Activated CD4-positive, alpha-beta T cell treated with anti-CD3 and anti-CD28 coated beads, Interleukin-10, Interleukin-2, amounts not matched to agents 100 ng/mL and 50 ng/mL, durations not matched to agents 16 hours and 8 hours (primary cell): ENCODE measurements at places on chromosomes 2 and 18.

DNA sequence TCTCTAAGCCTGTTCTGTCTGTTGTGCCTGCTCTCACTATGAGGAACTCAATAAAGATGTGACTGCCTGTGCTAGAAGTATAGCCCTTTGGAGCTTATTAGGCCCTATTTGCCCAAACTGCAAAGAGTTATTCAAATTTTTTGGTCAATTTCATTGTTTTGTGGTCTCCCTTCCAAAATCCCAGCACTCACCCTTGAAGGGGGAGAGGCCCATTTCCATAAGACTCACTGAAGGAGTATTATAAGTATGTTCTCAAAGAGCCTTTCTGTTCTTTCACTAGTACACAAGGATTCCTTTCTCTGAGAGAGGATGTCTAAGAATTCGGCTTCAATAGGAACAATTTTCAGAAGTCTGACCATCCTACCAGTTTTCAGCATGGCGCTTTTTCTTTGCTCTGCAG is 641.9 kb upstream of the REG3G start:
- no peak for DNase-seq

- no peak for DNase-seq
These were observed 99.4 kb downstream of the SLC39A10 start for GRCh38 chr2:195756218-195756942.

DNA sequence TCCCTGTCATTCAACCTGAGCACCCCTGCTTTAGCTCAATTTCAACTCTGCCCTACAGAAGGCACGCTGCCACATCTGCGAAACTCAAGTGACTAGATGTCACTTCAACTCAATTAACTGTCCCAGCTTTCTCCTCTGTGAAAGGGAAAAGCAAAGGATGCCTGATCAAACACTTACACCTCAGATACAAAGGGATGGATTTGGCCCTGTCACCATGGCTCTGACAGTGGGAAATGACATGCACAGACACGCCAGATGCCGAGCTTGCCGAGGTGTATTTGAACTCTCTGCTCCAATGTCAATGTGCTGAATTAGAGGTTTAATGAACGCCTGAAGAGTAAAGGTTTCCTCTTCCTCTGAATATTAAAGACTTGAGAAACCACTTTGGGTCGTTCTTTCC is 481.1 kb downstream of the CBLN2 start:
- no peak for DNase-seq

DNA sequence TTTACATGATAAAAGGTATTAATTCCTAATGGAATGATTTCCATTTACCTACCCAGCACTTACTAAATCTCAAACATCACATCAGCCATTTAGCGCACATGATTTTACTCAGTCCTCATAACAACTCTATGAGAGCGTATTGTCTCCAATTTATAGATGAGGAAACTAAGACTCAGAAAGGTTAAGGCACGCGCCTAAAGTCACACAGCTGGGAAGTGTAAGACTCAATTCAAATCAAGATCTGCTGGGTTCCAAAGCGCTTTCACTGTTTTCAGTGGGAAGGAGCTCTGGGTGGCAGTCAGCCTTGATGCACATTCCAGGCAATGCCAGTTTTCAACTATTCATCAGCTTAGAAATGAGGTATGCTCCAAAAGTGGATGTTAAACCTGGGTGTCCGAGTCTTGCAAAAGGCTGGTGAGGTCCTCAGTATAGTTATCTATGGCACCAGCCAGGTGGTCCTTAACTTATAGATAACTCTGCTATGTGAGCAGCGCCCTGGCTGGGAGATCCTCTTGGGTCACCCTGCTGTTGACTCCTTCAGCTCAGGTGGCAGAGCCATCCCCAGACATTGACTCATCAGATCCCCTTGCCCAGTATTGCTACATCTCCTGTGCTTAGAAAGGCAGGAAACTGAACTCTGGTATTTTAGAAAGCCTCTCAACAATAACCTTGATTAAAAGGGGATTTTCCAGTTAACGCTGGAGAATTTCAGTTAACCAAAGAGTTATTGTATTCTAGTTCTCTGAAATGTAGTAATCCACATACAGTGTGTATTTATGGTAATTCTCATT is 47.1 kb downstream of the SLC4A1AP start:
- DNase-seq: peak; percentile 39

DNA sequence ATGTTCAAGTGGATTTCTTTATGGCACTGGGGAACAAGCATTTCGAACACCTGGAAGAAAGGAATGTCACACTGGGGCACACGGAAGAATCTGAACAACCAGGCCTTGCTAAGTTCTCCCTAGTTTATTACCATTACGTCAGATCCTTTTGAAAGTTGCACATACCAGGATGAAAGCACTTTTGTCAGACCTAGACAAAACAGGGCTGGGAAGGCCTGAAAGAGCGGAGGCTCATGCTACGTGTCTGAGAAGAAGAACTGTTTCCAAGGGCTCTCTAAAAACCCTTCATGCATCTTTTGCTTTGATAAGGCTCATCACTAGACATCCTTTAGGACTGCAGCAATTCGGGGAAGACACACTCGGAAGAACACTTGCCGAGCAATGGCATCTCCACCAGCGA is 15.4 kb upstream of the SLC25A52 start:
- no peak for DNase-seq

- no peak for DNase-seq
These were observed 414.9 kb upstream of the SYT4 start for GRCh38 chr18:43692099-43692690.

DNA sequence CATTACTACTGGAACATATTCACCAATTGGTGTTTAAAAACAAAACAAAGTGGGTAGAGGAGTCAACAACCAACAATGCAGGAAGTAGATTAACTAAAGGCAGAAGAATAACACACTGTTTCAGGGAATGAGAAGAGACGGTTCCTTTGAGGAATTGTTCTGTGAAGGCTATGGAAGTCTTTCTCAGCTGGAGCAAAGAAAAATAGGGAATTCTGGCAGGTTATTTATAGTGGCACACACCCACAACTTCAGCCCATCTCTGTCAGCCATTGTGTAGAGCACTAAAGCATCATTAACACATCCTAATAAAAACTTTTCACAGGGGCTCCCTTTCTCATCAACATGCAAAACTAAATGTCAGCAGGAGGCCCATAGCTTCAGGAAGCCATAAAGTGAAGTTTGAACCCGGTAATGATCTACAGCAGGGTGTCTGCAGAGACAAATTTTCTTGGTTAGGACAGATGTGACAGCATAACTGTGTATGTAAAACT is 113.6 kb downstream of the CDH2 start:
- DNase-seq: no peak

- DNase-seq: no peak
These were observed 178.7 kb downstream of the FMNL2 start for GRCh38 chr2:152513681-152514080.

GRCh38 chr2:146321175-146321574 is 1523.7 kb upstream of the ACVR2A start:
- no peak for DNase-seq

DNA sequence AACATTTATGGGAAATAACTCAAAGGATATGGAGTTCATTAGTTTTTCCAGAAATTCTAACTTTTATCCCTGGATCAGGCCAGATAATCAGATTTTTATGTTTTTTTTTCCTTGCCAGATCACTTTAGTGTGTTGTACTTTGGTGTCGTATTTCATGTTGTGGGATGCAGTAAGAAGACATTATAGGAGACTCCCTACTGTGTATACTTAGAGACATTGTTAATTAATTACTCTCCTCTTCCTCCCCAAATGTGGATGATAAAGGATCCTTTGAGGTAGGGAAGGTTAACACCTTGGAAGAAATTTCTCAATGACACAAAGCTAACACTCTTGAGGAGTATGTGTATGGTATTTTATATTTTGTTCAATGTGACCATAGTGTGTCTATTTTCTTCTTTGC is 120.5 kb downstream of the LYPD6B start:
- no peak for DNase-seq
